ENCODE measurements at places on chromosomes 3 and 15. TPM values are rescaled to one million over a fixed set of nuclear protein-coding genes. Genes with fewer than 3 reads are reported as not detected.

DNA sequence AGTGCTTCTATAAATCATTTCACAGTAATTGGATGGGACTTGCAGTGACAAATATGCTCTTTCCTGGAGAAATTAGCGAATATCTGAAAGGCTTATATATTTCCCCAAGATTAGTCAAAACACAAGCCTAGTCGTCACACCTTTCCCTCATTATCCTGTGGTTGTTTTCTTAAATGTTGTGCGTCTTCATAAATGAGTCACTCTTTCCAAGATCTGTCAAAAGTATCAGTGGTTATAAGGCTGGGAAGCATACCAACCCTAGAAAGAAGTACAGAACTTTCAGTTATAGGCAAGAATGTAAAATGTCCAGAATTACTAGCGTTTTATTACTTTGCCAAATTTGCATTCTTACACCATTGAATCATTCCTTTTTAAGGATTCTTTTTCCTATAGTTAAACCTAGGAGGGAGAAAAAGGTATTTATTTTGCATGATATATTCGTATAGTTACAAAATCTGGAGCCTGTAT lies 33.6 kb downstream of the TMEM212 start:
- H3K36me3 ChIP-seq = no peaks in the 10 kb centered on the region
- H3K27ac ChIP-seq = no peak overlapping the region
- H3K4me1 ChIP-seq = no peaks in the 10 kb centered on the region
- no peak overlapping the region for H3K4me3 ChIP-seq

DNA sequence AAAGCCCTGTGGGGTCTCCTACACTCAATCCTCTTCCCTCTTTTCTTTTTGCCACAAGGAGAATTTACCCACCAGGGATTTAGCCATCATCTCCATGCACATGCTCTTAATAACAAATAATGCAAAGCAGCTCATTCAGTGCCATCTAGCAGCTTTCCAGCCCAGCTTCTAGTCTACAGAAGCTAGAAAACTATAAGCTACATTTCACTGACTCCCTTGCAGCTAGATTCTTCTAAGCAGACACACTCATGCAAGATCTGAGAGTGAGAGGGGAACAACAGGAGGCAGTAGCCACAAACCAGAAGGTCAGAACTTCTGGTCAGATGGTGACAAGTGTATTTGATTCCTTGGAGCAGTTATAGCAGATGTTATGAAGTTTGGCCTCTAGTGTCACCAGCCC lies 25.5 kb downstream of the OSBPL10 start:
- H3K27me3 ChIP-seq = no peaks in the 10 kb centered on the region
- no peak overlapping the region for H3K27ac ChIP-seq
- peaks cover 2% of the 10 kb centered on the region for H3K36me3 ChIP-seq
- peaks cover 10% of the 10 kb centered on the region for H3K4me1 ChIP-seq
- DNase-seq = no peak

GRCh38 chr15:59115047-59115446 lies 10.1 kb downstream of the CCNB2 start:
- no peak overlapping the region for H3K27ac ChIP-seq
- no peak for DNase-seq
- H3K36me3 ChIP-seq = no peaks in the 10 kb centered on the region
- H3K27me3 ChIP-seq = no peaks in the 10 kb centered on the region
- H3K4me3 ChIP-seq = no peak overlapping the region

DNA sequence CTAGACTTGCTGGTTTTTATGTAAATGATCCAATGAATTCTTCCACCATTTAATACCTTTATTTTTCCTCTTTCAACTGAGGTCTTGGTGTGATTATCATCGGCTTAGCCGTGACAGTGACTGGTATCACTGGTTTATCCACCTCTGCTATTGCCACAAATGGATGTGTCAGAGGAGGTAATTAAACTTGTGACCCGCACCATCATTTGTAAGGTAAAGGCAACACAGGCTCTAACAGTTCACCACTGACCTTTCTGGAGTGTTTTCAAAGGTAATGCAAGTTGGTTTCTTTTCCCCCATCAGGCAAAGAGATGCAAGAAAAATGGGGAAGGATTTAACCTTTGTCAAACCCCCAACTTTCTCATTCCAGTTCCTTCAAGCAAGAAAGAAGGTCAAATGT lies 19.7 kb downstream of the SLC12A1 start:
- H3K4me1 ChIP-seq = no peaks in the 10 kb centered on the region
- no peak for DNase-seq
- H3K27ac ChIP-seq = no peak overlapping the region

DNA sequence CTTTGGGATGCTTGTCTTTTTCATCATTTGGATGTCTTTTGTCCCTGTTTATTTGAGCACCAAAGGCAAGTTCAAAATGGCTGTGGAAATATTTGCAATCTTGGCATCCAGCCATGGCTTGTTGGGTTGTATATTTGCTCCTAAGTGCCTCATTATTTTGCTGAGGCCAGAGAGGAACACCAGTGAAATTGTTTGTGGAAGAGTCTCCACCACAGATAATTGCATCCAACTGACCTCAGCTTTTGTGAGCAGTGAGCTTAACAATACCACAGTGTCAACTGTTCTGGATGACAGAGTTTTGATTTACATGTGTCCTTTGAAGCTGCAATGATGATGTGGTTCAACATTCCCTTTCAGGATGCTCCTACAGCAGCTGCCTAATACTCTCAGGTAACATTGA lies 83.0 kb upstream of the KCNAB1 start:
- H3K27me3 ChIP-seq = no peaks in the 10 kb centered on the region
- H3K27ac ChIP-seq = no peak overlapping the region
- no peaks in the 10 kb centered on the region for H3K36me3 ChIP-seq
- no peaks in the 10 kb centered on the region for H3K4me1 ChIP-seq

- no peak overlapping the region for H3K27ac ChIP-seq
- H3K36me3 ChIP-seq = no peaks in the 10 kb centered on the region
- no peaks in the 10 kb centered on the region for H3K4me1 ChIP-seq
- no peak overlapping the region for H3K4me3 ChIP-seq
- DNase-seq = no peak
These were observed 119.9 kb upstream of the TJP1 start for GRCh38 chr15:29942143-29942542.

DNA sequence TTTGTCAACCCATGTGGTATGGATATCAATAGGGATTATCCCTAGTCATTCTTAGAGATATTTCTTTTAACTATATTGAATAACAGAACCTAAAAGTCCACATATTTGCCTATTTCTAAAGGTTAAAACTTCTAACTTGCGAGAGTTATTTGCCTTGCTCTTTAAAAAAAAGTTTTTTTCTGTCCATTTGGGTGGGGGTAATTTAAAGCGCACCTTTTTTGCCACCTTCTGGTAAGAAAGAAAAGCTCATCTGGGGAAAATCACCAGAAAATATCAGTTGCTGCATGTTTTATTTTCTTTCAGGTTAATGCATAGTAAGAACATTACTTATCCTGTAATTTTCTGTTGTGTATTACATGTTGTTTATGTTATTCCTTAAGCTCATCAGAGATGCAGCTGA lies 242.0 kb upstream of the GOLGA6L4 start:
- no peaks in the 10 kb centered on the region for H3K36me3 ChIP-seq
- no peak overlapping the region for H3K27ac ChIP-seq
- H3K27me3 ChIP-seq = no peaks in the 10 kb centered on the region
- no peaks in the 10 kb centered on the region for H3K4me1 ChIP-seq
- DNase-seq = no peak

- H3K36me3 ChIP-seq = no peaks in the 10 kb centered on the region
- H3K4me3 ChIP-seq = no peak overlapping the region
- no peaks in the 10 kb centered on the region for H3K27me3 ChIP-seq
- DNase-seq = no peak
These were observed 318.5 kb upstream of the ARPP21 start for GRCh38 chr3:35320646-35321407.

- H3K36me3 ChIP-seq = no peaks in the 10 kb centered on the region
- no peak for DNase-seq
These were observed 31.7 kb upstream of the DHX36 start for GRCh38 chr3:154356009-154356408.

DNA sequence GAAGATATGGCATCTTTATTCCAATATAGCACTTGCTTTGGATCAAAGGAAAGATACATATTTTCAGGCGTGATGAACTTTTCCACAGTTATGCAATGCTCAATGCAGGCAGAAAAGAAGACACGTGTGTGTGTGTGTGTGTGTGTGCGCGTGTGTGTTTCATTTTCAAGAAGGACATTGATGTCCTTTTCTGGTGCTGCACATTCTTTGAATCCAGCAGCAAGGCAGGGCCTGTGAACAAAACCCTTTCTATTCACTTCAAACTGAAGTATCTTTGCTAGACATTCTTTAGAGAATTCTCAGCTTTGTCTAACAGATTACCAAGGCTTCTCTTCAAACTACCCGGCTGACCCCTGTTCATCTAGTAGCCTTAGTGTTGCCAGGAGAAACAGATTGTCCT lies 124.6 kb downstream of the CD47 start:
- no peak overlapping the region for H3K27ac ChIP-seq
- H3K36me3 ChIP-seq = no peaks in the 10 kb centered on the region
- no peak for DNase-seq
- no peak overlapping the region for H3K4me3 ChIP-seq

Gene TMEM212
- total RNA-seq = not detected

Gene TNFSF10
- 10.2 TPM for total RNA-seq

Gene C3orf85
- total RNA-seq = not detected

Gene ANKRD34C
- total RNA-seq = not detected

Gene UROC1
- not detected for total RNA-seq

Gene ACVR2B
- total RNA-seq = 2.4 TPM
